ENCODE measurements at places on chromosomes 1 and 21. TPM values are rescaled to one million over a fixed set of nuclear protein-coding genes. Genes with fewer than 3 reads are reported as not detected.
A peak's percentile ranks its signal among the peaks of the same experiment; 100 is the strongest.

- DNase-seq = no peak
Measured at GRCh38 chr1:18794051-18794450, 65.4 kb downstream of the TAS1R2 start.

DNA sequence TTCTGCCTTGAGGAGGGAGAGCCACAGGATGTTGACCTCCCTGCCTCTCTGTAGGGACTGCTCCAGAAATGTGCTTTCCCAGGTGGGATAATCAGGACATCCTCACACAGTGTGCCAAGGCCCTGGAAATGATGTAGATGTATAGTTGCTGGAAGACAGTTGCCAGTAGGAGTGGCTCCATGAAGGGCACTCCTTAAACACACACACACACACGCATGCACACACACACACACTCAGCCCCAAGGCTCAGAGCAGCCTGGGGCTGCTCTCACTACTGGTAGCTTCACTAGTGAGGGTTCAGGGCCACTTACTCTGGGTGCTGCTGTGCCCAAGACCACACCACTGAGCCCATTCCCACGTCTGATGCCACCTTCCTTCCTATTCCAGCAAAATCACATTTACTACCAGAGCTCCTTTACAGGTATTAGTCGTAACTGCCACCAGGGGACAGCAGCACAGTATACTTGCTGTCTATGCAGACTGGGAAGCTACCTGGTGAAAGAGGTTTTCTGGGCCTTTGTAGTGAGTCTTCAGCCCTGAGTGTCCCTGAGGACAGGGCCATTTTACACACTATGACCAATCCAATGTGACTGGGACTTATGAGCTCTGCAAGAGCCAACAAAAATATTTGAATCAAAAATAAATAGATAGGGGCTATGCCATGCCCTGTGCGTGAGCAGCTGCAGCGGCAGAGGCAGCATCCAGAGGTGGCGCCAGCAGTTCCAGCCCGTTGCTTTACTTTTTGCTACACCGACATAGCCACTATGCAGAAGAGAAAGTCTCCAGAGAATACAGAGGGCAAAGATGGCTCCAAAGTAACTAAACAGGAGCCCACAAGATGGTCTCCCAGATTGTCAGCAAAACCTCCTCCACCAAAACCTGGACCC is 15.0 kb downstream of the CRNN start:
- DNase-seq = peak; percentile 6

DNA sequence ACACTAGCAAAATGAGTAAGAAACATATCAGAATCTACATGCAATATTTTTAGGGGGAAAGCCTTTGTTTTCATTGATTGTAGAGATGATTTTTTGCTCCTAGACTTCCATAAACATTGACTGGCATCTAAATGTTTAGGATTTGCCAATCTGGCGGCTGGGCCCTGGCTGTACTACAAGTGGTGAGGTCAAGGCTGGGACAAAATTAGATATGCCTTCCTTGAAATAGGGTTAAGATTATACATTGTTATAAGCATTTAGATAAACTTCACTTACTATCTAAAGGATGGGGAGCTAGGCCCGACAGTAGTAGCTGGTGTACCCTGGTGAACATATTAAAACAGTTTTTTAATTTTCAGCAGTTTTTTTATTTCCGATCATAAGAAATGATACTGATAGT is 5.2 kb downstream of the NFIA start:
- no peak for DNase-seq

DNA sequence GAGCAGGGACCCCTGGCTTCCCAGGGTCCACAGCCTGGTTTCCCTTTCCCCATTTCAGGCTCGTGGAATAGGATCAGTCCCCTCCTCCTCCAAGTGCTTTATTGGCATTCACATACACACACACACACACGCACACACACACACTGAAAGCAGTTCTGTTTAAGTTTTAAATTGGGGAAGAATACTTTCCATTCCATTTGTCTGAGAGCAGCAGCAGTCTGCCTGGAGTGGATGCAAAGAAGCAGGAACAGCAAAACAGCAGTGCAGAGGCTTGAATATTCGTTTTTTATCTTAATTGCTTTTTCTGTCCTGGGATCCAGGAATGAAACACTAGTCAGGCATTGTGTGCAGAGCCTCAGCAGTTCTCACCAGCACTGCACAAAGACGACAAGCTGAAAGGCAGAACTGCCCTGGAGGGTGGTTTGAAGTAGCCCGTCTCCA is 7.1 kb downstream of the CYB561D1 start:
- DNase-seq = no peak

DNA sequence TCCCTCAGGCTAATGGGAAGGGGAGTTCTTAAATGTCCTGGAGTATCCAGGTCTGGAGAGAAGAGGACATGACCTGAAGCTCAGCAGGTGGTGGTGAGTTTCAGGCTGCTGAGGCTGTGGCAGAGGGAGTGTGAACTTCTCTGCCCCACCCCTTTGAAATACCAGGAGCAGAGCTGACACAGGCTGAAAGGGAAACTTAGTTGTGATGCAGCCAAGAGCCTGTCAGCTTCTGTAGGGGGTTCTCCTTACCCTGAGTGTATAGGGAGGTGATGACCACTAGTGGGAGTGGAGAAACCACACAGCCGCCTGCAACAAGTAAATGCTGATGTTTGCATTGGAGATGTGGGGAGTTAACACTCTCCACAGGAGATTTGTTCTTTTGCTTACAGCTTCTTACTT is 152.3 kb downstream of the FCRL5 start:
- DNase-seq = no peak

DNA sequence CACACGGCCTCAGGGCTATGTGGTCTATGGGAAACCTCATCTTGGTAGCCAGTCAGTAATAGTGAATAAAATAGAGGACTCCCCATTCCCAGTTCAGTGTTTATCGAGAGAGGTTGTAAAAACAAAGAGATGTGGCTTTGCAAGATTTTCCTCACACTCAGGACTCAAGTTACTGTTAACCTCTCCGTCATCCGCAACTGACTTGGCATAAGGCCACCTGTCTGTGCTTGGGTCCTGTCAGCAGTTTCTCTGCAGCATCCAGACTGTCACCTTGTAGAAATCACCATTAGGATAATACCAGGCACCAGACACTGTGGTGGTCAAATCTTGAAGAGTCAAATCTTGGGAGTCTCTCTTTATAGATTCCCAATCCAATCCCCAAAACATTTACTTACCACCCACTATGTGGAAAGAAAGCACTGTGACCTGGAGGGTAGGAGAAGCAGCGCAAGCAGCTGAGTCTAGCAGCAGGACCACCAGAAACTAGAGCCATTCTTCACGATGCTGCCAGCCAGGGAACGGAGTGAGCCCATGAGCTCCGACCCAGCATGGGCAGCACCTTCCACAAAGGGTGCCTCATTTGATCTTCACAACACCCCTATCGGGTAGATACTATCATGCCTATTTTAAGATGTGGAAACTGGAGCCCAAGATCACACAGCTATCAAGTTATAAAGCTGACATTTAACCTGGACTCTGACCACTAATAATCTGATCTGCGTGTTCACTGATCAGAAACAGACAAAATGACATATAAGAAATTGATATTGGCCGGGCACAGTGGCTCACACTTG is 5.6 kb upstream of the GPR25 start:
- DNase-seq = no peak

The CYYR1 gene
- total RNA-seq = not detected

The KCNC4 gene
- total RNA-seq = 17.7 TPM

The IL22RA1 gene
- total RNA-seq = not detected

The TIMM17A gene
- 46.2 TPM for total RNA-seq

All from CD4-positive, alpha-beta T cell (primary cell).